GM12865 (cell line): ENCODE measurements at places on chromosomes 1 and 21.

DNA sequence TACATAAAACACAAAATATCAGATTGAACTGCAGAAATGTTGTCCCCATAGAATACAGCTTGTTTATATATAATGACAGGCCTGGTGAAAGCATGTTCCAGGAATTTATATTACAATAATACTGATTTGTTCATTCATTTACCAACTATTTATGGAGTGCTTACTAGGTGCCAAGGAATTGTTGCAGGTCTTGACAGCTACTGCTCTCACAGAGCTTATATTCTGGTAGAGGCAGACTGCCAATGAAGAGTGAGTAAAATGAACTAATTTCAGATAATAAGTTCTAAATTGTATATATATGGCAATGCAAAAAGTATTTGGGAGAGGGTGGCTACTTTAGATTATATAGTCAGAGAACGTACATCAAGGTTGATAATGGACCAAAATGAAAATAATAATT lies 152.0 kb downstream of the COQ8A start:
- no peak for DNase-seq

DNA sequence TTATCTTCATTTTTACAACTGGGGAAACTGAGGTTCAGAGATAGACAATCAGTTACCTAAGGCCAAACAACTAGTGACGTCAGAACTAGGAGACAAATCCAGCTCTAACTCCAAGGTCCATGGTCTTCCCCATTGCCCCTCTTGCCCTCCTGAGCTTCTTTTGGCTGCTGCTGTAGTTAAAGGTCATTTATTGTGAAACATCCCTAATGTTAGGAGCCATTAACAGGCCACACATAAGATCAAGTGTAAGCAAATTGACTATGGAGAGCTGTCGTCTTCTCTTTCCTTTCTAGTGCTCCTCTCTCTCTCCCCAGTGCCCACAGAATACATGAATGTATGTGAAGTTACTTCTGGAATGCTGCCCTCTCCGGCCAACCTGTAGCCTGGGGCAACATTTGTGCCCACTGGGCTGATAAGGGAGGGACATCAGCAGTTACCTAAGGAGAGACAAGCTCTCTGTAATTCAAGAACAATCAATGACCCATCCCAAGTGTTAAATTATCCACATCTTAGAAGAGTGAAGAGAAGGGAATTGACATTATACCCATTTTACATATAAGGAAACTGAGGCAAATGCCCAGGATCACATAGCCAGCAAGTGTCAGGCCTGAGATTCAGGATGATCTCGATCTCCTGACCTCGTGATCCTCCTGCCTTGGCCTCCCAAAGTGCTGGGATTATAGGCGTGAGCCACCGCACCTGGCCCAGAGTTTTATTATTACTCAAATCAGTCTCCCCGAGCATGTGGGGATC lies 40.1 kb downstream of the PTAFR start:
- DNase-seq: no peak

DNA sequence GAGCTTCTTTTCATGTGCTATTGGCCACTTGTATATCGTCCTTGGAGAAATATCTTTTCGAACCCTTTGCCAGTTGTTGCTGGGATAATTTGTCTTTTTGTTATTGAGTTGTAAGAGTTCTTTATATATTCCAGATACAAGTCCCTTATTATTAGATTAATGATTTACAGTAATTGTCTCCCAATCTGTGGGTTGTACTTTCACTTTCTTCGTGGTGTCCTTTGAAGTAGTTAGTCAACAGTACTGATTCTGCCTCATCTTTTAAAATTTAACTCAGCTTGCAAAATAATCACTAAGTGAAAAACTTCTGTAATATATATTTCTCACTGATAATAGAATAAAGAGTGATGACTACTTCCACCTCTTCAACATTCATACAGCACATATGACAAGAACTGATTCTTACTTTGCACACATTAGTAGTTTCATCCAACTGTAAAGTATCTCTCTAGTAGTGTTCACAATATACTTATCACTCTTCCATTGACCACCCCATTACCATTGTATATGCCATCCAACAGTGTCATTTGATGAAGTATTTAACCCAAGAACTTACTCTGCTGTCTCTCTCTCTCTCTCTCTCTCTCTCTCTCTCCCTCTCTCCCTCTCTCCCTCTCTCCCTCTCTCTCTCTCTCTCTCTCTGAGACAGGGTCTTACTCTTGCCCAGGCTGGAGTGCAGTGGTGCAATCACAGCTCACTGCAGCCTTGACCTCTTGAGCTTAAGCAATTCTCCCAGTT lies 104.2 kb upstream of the DMRTA2 start:
- DNase-seq: no peak

- DNase-seq: no peak
Measured at GRCh38 chr1:37448185-37448584, 26.2 kb upstream of the ZC3H12A start.

DNA sequence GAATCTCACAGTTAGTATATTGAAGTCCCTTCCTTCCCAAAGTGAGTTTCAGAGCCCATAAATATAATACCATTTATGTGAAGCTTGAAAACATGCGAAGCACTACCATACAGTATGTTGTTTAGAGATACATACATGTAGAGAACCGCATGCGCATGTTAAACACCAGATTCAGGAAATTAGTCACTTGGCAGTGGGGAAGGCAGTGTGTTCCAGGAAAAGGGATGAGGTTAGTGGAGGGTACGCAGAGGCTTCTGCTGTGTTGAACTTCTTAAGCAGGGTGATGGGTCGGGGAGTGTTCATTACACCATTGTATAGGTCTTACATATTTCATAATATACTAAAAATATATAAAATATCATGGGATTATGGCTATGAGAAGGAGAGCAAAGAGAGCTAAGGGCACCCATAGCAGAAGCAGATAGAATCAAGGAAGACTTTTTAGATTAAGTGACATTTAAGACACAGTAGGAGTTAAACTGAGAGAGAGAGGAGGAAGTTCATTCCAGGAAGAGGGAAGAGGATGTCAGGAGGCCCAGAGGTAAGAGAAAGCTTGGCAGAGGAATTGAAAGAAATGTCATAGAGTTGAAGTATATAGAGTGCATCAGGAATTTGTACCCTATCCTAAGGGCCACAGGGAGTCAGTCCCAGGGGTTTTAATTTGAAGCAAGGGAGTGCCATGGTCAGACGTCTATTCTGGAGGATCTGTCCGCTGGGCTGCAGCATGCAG lies 43.5 kb upstream of the SARS1 start:
- no peak for DNase-seq

- DNase-seq: peak; percentile 60
Measured at GRCh38 chr1:61247051-61247825, 164.9 kb downstream of the NFIA start.

DNA sequence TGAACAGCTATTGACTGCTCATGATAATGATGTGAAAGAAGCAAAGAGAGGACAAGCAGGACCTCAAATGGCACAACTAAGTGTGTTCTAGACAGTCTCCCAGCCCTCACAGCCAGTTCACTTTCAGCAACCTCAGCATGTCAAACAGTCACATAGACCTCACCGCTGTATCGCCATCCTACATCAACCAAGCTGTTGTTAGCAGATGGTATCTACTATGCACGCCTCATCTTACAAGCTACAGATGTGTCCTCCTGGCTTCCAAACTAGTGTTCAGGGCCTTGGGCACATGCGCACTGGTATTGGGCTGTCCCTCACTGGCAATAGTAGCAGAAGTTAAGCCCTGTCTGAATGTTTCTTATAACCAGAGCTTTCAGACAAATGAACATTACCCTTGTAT lies 28.4 kb downstream of the EVI5 start:
- DNase-seq: no peak

DNA sequence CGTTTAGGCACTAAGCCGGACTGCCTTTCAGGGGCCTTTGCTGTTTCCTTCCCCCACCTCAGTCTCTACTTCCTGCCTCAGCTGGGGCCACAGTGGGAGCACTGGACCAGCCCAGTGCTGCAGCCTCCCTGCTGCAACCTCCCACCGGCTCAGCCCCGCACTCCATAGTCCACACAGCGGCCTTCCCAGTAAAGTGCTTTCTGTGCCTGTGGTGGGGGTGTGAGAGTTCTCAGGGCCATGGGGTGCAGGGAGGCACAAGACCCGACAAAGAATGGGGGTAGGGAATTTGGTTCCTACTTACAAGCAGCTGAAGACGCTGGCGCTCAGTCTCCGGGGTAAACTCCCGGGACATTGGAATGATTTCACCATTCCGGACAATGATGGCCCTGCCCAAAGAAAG lies 3.5 kb downstream of the PPM1J start:
- no peak for DNase-seq

DNA sequence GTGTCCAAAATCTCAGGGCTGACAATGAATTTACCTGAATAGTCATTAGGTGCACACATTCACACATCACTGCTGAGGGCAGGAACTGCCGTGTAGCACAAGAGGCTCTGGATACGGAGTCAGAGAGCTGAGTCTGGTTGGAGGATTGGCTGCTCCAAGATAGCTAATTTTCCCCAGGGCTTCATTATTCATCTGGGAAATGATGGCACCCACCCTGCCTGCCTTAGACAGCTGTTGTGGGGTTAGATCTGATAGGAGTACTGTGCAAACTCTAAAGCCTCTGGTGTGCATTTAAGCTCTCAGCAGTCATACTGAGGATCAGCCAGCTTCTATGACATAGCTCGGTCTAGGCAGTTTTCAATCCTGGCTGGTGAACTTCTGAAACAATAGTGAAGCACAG lies 67.0 kb downstream of the LMX1A start:
- DNase-seq: no peak

GRCh38 chr1:61140778-61141177 lies 58.4 kb downstream of the NFIA start:
- no peak for DNase-seq

DNA sequence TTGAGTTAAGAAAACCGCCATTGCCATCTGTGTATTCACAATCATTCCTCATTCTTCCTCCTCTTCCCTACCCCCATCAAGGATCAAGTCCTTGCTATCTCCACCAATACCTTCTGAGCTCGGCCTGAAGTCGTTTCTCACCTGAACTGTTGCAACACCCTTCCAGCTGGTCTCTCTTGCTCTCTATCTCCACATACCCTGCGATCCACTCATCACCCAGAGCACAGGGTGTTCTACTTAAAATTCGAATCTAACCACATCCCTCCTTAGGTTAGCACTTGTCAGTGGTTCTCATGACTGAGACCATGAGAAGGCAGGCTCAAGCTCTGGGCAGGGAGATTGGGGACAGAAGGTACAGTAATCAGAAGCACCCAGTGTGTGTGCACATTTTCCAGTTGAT lies 4.6 kb downstream of the IVL start:
- no peak for DNase-seq
